Astrocyte of the spinal cord (primary cell): ENCODE measurements at places on chromosomes 6 and 20.

- DNase-seq, result no peak
Observed at GRCh38 chr6:85594197-85594930, 706 bp upstream of the SNX14 start.

DNA sequence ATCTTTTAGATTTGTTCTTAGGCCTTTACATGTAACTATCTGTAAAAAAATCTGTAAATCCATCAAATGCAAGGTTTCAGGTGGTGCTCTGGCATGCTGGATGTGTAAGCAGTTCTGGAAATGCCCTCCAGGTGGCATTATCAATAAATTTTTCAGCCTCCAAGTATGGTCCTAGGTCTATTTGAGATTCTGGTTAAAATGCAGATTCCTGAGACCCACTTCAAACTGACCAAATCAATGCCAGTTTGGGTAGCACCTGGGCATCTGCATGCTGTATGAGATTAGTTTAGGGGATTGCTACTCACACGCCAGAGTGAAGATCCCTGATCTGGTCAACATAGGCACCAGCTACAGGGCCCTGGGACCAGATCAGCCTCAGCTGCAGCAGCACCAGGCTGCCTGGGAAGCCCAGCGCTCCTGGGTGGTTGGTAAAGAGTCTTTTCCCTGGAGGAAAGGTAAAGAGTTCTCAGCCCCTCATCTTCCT lies 507.3 kb upstream of the CITED2 start:
- DNase-seq, result peak; percentile 49

- DNase-seq, result peak; percentile 49
Observed at GRCh38 chr20:33945391-33946081, 48.2 kb upstream of the RALY start.

DNA sequence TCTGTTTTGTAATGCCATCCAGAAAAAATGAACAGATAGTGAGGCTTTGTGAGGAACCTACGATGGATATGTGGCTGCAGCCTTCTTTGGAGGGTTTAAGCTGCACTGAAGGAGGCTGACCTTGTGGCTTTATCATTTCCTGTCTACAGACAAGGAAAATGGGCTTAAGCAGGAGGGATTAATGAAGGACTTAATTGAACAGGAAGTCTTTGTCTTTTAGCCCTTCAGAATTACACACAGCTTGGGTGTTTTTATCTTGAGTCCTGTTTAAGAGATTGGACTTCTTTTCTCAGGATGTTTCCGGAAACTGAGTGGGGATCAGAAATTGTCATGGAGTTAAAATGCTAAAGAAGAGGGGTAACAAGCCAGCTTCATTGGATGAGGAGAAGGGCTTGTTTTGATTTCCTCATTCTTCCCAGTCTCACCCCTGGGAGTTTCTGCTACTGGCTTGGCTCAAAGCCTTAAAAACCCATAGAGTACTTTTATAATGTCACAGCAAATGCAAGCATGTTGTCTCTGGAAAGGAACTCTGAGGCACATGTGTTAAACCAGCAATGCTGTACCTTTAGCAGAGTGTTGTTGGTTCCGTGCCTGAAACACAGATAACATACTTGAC lies 193.6 kb downstream of the JARID2 start:
- no peak for DNase-seq

DNA sequence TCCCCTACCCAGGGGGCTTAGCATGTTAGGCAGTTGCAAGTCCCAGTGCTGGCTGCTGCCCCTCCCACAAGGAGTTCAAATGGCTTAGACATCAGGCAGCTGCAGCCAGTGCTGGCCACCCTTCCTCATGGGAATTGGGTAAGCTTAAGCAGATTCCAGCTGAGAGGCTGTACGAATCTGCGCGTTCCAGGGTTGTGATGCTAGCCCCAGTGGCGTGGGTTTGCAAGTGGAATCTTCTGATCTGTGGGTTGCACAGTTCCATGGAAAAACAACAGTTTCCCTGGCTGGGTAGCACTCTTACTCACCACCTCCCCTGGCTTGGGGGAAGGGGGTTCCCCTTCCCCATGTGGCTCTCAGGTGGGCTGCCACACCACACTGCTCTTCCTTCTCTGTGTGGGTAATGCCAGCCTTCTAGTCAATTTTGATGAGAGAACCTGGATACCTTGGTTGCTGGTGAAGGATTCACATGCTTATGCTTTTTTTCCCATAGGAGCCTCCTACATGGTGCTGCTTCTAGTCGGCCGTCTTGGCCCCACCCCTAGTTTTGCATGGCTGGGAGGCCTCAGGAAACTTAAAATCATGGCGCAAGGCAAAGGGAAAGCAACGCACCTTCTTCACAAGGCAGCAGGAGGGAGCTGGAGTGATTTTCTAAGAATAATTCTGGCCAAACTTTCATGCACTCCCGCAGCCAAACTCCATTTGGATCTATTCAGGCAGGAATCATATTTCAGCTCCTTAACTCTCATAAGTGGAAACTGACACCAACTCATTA lies 13.0 kb downstream of the DYNLT2 start:
- DNase-seq, result no peak

DNA sequence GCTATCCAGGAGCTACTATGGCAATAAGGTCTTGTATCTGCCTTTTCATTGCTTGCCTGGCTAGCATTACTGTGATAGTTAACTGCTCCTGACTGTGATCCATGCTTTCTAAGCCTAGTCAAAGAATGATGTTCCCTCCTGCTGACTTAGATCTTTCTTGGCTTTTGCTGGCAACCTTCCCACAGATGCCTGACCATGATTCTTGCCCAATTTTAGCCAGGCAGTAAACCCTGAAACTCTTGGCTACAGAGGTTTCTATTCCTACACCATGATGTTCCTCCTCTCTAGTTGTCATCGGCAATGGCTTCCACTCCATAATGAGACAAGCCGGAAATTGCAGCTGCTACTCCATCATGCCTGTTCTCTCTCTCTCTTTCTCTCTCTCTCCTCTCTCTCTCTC lies 238.1 kb downstream of the HAO1 start:
- DNase-seq, result no peak

DNA sequence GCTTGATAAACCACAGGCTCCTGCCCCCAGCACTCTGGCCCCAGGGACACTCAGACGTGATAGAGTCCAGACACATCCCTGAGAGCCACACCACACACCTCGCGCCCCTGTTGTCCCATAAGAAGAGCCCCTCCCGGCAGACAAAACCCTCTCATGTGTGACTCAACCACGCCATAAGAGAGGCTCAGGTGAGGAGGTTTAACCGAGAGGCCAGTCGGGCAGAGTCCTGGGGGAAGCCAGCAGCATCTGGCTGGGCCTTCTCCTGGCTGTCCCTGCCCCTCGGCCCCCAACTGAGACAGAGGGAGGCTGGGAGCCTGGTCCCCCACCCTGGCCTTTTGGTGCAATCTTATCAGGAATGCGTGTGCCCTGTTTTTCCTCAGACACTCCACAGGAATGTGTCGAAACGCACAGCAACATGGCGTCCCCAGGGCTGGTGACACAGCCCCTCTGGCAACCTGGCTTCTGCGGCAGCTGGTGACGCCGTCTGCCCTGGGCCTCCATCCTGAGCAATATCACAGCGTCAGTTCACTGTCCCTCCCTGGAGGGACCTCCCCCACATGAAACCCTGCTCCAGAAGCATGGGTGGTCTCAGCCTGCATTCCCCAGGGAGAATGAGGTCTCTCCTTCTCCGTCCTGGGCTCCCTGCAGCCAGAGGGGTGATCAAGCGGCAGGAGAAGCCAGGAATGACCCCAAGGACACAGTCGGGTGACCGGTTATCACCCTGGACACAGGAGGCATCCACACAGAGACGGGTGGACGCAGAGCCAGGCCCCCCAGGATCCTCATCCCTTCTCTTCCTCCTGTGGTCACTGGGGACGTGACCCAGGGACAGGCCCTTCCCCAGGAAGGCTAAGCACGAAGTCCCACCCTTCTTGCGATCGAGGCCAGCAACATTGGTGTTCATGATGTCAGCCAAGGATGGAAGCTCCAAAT lies 156.6 kb upstream of the AFDN start:
- no peak for DNase-seq

GRCh38 chr6:33822575-33823395 lies 19.0 kb upstream of the MLN start:
- DNase-seq, result no peak

DNA sequence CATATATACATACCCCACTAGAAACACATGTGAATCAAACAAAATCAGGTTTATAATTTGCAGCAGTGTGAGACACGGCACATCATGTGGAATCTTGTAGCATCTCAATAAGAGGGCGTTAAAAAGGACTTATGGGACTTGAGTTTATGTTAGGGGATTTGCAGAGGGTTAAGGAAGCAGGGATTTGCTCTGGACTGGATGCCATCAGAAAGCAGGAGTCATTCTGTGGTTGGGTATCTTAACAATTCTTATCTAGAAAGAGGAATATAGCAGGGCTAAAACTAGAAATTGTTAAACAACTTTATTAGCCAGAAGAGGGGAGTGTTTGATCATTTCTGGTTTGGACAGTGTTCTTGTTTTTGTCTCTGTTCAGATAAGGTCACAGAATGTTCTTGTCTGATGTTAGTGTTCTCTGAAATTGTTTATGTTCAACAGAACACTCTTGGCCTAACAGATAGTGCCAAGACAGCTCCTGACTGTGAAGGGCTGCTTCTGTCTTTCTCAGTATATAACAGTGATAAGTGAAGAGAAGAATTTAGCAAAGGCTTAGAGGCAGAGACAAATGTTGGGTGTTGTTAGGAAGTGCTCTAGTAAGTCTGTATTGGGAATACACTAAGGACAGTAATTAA lies 39.2 kb downstream of the LIN28B start:
- peak; percentile 38 for DNase-seq

DNA sequence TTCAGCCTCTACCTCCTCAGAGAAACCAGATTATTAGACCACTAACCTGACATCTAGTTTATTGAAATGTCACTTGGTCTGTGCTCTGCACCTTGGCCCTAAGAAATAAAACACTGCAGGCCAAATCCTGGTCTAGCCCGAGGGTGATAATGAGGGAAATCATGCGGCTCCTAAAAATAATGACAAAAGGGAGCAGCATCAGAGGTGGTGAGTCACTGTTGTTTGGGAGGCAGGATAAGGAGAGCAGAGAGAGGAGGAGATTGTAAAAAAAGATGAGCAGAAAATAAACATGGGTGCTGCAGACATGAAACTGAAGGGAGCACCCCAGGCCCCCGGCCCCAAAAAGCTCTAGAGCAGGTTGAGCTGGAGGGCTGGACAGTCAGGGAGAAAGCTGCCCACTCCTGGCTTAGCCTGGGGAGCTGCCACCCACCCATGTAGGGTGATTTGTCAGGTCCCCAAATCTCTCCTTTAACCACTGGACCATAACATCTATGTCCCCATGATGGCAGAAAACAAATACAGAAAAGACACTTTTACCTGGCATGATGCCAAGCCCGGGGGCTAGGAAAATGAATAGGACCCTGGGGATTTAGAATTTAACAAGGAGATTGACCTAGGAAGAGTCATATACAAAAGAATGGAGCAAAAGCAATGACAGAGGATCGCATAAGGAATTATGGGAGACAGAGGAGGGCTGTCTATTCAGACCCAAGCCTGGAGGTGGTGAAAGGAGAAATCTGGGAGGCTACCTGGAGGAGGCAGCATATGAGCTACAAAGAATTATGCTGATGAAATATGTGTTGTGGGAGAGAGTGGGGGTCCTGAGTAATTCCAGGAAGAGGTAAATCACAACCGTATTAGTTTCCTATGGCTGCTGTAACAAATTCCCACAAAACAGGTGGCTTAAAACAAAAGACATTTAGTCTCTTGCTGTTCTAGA lies 103.7 kb downstream of the SNAP25 start:
- peak; percentile 24 for DNase-seq

DNA sequence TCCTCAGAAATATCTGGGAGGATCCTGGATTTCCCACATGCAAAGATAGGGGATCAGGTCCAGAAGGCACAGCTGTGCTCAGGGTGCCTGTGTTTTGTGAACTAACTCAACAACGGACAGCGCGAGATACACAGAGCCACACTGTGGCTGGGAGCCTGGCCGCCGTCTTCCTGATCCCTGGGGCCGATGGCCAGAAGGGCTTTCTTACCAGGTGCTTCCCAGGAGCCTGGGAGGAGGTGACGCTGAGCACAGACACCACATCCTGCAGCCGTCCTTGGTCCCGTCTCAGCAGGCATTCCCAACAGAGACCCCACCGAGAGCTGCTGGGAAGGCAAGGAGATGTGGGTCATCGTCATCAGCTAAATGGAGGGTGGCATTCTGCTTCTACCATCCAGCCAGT lies 144.6 kb upstream of the AFDN start:
- no peak for DNase-seq

DNA sequence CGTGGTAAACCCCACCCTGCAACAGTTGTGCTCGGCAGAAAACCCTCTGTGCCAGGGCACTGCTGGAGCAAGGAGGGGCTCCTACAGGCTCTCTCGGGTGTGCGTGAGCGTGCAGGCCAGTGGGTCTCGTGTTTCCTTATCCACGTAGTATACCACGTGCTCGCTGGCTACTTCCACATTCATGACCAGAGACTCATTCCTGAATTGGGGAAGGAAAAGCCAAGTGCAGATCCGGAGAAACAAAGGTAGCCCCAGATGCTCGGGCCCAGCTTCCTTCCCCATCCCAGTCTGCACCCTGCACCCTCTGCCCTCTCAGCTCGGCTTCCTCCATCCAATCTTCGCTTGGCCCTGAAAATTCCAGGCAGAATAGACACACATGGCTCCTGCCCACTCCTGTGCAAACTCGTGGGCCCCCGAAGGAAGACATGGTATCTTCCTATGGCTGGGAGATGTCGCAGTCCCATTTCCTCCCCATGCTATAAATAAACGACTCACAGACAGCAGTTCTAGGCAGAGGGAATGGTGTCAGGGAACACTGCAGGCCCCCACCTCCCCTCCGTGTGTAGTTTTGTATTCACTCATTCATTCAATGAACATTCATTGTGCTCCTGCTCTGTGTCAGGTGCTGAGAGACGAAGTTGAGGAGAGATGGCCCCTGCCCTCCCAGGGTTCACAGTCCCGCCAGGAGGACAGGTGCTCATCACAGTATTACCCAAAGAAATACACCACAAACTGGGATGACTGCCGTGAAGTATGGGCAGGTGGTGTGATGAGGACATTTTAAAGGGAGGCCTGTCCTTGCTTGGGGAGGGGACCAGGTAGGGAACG lies 29.6 kb downstream of the NPEPL1 start:
- DNase-seq, result no peak

DNA sequence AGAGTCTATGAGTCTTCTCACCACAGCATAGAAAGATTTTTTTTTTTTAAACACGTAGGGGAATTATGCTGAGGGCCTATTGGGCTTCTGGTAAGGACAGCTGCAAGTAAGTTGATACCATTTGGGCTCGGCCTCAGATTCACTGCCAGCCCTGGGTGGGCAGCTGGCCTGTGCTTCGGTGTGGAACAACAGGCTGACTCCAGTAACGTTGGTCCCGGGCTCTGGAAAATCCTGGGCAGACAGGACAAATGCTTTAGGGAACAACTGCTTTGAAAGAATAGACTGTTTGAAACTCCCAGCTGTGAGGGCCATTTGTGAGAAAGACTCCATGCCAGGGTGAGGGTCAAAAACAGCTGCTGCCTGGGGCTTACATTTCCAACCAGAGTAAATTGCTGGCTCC lies 366.5 kb downstream of the QKI start:
- DNase-seq, result peak; percentile 56

- DNase-seq, result no peak
Observed at GRCh38 chr6:353642-354614, 37.6 kb upstream of the IRF4 start.
